ENCODE measurements at places on chromosomes 11 and 22.

DNA sequence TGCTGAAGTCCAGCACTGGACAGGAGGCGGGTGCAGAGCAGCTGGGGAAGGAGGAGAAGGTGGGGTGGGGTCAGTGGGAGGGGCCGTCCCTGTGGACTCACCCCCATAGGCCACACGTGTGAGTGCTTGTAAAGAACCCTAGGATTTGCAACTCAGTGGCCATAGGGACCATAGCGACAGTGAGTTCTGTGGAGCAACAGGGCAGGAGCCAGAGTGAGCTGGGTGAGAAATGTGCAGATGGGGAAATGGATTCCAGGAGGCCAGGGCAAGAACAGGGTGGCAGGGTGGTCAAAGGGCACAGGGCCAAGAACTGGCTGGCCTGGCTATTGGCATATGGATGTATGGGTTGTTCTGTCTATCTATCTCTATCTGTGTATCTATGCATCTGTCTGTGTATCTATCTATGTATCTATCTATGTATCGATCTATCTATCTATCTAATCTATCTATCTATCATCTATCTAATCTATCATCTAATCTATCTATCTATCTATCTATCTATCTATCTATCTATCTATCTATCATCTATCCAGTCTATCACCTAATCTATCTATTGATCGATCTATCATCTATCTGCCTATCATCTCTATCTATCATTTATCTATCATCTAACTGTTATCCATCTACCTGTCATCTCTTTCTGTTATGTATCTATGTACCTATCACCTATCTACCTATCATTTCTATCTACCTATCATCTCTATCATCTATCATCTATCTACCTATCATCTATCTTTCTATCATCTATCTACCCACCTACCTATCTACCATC, 889.0 kb downstream of the TBC1D22A start:
- no peak for DNase-seq

- no peak for DNase-seq
These were observed 253.4 kb downstream of the FAM76B start for GRCh38 chr11:95536047-95536690.

GRCh38 chr11:113293936-113294335, 20.4 kb upstream of the TTC12 start:
- no peak for DNase-seq

- DNase-seq: no peak
These were observed 14.2 kb downstream of the PPME1 start for GRCh38 chr11:74185285-74185684.

GRCh38 chr11:70568035-70568813, 169.9 kb downstream of the CTTN start:
- DNase-seq: no peak

- DNase-seq: no peak
These were observed 871.9 kb downstream of the TBC1D22A start for GRCh38 chr22:47634347-47634746.

DNA sequence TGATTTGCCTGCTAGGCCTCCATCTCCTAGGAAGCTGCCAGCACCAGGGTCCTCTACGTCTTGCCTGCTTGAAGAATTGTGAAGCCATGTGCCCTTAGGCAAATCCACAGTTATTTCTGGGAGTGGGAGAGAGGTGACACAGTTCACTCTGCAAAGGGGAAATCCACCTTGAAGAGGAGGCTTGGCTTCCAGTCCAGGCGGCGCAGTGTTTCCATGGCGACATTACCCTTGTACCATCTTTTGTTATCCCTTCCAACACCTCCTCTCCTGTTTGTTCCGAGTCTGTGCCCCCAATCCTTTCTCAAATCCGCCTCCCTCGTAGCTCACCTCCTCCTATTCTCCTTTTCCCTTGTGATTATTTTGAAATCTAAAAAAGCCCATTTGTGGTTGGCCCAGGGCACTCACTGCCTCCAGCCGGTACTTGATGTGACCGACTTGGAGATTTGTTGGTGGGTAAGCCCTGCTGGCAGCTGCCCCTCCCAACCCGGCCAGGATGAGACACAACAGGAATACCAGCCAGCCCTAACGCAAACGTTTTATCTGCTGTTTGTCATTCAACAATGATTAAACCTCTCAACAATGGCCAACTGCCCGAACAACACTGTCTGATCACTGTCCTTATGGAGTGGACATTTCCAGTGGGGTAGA, 18.4 kb downstream of the SYT13 start:
- DNase-seq: no peak

DNA sequence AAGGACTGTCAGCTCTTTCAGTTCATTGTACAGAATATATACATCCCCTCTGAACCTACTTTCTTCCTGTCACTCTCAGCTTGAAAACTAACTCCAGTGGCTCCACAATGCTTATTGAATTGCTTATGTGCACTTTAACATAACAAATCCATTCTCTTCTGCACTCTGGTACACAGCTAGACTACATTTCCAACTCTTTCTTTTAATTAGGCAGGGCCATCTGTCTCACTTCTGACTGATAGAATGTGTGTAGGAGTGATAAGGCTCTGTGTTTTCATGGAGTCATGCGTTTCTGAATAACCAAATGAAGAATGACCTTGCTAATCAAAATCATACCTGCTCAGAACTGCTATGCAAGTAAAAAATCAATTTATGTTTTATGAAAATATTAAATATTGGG, 278.5 kb upstream of the CCDC179 start:
- no peak for DNase-seq

- no peak for DNase-seq
These were observed 88.7 kb downstream of the USP35 start for GRCh38 chr11:78277314-78277994.

DNA sequence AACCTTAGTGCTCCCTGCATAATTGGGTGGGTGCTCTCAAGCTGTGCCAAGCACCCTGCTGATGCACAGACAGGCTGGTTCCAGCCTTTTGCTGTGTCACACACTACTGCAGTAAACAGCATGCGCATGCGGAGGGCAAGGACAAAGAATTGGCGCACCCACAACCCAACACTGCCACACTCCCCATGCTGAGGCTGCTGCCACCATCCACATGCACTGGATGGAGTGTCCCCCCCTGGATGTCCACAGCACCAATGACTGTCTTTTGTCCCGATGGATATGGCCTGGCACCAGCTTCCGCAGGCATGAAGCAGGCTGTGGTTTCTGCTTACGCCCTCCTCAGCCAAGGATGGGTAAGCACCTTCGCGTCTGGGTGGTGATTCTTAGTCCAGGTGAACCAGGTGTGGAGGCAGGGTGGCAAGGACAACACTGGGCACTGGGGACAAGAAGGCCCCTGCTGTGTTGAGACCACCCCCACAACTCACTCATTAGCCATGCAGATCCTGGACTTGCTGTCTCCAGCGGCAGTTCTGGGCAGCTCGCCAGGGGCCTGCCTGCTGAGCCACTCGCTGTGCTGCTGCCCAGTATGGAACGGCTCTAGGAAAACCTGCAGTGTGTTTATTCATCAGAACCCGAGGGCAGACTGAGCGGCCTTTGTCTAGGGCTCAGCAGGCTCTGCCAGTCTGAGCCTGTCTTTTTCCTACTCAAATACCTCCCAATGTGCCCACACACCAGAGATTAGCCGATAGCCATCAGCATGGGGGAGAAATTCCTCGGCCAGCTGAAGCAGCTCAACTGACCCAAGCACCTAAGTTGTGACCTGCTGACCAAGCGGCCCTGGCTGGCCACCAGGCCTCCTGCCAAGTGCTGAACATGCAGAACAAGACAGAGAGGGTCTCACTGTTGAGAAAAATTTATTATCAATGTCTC, 8.2 kb upstream of the NAP1L4 start:
- DNase-seq: no peak

DNA sequence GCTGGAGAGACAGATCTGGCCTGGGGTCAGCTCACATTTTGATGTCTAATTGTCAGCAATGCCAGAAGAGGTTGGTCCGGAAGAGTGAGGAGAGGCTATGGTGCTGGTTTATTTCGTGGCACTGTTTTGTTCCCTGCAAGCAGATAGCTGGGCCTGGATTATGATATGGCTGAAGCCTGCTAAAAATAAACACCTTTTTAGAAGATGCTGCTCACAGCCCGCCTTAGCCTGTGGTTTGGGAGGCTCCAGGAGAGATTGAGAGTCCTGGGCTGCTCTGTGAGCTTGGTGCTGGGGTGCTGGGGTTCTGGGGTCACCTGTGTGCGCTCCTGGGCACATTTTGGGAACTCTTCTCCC, 29.6 kb upstream of the ALX4 start:
- DNase-seq: no peak
